ENCODE measurements at places on chromosomes 3 and 15.

GRCh38 chr3:149019580-149019979, 28.2 kb downstream of the GYG1 start:
- DNase-seq = no peak

GRCh38 chr3:31495971-31496665, 36.6 kb upstream of the STT3B start:
- DNase-seq = no peak

GRCh38 chr3:190574473-190574872, 60.6 kb downstream of the IL1RAP start:
- no peak for DNase-seq

GRCh38 chr3:167992381-167992780, 103.3 kb downstream of the GOLIM4 start:
- DNase-seq = no peak

Measured in HT-29 (cell line).